AG20443 (cell line): ENCODE measurements at places on chromosomes 13 and 19.

- peak; percentile 51 for DNase-seq
Measured at GRCh38 chr19:41456342-41456918, 13.5 kb downstream of the ERICH4 start.

DNA sequence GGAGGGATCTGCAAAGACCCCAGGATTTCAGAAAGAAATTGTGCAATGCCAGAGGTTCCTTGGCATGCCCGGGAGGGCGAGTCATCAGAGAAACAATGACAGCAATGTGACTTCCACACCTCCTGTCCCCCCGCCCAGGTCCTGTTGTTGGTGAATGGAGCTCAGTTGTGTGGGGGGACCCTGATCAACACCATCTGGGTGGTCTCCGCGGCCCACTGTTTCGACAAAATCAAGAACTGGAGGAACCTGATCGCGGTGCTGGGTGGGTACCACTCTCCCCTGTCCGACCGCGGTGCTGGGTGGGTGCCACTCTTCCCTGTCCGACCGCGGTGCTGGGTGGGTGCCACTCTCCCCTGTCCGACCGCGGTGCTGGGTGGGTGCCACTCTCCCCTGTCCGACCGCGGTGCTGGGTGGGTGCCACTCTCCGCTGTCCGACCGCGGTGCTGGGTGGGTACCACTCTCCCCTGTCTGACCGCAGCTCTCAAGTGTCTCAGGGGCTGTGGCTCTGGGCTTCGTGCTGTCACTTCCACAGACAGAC, 5.2 kb upstream of the F10 start:
- DNase-seq: peak; percentile 68

- no peak for DNase-seq
Measured at GRCh38 chr13:26471807-26472206, 85.7 kb upstream of the WASF3 start.

- no peak for DNase-seq
Measured at GRCh38 chr19:5863030-5863665, 7.2 kb downstream of the FUT5 start.

- peak; percentile 20 for DNase-seq
Measured at GRCh38 chr13:90197722-90198121, 1149.8 kb upstream of the MIR17HG start.

GRCh38 chr19:10805758-10806247, 30.2 kb downstream of the TMED1 start:
- DNase-seq: no peak

GRCh38 chr19:10565028-10565566, 713 bp downstream of the KRI1 start:
- peak; percentile 79 for DNase-seq

DNA sequence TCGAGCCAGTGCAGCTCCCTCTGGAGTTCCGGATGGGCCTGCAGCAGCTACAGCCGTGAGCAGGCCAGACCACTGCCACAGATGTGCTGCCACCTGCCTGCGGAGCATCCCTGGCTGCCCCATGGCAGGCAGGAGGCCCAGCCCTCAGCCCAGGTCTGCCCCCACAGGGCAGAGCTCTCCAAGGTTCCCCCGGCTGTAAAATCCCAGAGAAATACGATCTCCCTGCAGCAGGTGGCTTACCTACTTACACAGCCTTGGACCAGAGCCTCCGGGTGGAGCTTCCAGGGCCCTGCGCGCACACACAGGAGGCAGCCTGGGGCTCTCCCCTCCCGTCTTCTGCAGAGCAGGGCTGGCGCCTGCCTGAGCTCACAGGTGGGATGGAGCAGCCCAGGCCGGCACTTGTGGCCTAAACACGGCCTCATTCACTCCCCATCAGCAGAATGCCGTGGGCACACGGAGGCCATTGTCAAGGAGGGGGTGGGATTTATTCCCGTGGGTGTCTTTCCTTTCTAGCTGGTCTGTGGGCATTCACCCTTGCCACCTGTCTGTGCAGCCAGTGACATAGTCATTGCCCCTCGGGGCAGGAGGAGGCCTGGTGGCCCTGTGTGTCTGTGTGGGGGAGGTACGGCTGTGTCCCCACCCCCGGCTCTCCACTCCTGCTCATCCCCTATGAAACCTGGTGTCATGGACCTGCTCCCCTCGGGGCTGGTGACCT, 118.0 kb downstream of the KDM4B start:
- no peak for DNase-seq

DNA sequence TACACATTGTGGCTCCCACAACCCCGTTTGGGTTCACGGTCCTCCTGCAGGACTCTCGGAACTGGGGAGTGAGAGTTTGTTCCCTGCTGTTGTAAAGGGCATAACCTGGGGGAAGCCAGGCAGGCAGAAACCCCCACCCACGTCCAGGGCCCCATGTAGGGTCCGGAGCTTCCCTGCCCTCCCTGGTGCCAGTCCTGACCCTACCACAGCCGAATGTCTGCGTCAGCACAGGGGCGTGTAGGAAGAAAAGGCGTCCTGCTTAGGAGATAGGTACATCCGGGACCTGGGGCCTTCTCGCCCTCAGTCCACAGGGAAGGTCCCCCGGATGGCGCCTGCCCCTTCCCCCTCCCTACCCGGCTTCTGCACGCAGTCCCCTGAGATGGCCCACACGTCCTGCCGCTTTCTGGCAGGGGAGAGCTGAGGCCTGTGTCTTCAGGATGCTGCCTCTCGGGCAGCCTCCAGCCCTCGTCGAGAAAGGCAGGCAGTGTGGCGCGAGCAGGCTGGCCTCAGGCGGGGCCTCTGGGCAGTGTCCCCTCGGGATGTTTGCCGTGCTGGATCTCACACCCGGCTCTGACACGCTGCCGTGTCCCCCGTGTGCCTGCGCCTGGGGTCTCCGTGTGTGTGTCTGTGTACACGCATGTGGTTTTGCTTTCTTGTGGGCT, 19.1 kb downstream of the CSNK1G2 start:
- DNase-seq: no peak

- DNase-seq: no peak
Measured at GRCh38 chr13:113656831-113657671, 947 bp downstream of the ATP4B start.

DNA sequence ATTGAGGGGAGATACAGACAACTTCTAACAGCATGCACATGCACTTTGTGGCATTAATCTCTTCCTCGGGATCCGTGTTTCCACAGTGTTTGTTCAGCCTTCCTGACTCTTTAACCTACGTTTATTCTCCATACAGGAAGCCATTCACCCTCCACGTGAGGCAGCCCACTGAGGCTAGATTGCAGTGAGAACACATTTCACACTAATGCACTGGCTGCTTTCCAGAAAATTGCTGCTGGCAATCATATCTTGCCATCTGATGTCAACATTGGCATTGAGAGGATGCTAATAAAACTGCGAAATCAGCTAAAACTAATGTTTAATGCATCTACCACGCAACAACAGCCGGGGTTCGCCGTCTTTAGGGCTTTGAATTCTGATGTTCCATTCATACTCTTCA, 30.0 kb downstream of the DCLK1 start:
- no peak for DNase-seq

DNA sequence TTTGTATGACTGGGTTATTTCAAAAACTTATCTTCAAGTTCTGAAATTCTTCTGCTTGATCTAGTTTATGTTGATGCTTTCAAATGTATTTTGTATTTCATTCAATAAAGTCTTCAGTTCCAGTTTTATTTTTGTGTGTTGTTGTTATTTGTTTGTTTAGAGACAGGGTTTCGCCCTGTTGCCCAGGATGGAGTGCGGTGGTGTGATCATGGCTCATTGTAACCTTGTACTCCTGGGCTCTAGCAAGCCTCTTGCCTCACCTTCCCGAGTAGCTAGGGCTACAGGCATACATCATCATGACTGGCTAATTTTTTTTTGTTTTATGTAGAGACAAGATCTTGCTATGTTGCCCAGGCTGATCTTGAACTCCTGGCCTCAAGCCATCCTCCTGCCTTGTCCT, 40.3 kb upstream of the ARHGEF7 start:
- DNase-seq: no peak

DNA sequence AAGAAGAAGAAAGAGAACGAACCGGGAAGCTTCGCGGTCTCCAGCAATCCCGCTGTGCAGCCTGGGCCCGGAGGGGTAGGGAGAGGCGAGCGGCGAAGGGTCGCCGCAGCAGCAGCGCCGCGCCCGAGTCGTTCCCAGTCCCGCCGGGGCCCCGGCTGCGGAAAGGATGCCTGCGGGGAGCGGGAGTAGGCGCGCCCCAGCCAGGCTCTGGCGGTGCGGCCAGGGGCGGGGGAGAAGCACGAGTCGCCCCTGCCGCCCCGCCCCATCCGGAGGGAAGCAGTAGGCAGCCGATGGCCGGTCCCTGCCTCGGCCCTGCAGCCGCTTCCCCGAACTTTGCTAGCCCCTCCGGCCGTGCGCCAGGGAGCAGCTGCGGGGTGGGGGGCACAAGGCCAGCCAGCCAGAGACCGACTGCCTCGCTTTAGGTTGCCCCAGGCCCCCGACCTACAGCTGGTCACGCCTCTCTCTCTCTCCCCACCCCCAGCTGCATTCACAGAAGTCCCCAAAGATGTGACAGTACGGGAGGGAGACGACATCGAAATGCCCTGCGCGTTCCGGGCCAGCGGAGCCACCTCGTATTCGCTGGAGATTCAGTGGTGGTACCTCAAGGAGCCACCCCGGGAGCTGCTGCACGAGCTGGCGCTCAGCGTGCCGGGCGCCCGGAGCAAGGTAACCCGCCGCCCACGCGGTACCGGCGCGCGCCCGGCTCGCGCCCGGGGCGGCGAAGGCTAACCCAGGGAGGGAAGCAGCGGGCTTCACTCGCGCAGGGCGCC, 1.1 kb downstream of the VSTM2B start:
- DNase-seq: no peak

DNA sequence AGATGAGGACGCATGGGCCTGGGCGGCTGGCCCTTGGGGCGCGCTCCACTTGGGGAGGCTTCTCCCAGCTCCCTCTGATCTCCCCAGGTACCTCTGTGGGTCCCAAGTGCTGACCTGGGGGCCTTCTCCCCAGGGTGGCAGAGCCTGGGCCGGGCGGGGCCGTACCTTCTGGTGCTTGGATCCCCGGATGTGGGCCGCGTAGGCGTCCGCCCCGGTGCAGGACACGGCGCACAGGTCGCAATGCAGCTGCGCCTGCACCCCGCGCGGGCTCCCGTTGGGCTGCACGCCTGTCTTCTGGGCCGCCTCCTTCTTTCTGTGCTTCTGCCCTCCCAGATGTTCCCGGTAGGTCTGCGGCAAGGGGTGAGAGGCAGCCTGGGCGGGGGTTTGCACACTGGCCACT, 41.1 kb upstream of the MATK start:
- no peak for DNase-seq

GRCh38 chr13:19766591-19766990, 16.2 kb downstream of the PSPC1 start:
- no peak for DNase-seq

DNA sequence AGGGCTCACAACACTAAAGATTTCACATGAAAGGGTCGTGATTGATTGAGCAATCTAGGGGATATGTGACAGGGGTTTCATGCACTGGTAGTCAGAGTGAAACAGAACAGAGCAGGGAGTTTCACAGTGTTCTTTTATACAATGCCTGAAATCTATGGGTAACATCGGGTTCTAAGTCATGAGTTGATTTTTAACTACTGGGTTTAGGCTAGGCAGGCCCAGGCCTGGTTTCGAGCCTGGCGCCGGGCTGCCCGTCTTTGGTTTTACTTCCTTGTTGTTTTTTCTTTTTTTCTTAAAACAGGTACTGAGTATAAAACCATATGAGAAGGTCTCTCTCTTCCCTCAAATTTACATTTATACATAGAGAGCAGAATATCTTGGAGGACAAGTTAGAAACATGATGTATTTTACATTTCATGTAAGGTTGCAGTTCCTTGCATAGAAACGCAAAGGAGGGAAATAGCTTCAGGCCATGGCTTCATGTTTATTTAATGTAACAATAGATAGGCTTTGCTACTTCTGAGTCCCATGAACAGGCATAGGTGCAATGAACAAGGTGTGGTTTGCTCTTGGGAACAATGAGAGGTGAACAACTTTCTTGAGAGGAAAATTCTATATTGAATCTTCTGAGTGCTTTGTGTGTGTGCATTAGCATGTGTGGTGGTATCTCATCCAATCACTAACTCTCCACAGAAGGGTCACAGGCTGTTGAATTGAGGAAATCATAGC, 128.9 kb upstream of the RXFP2 start:
- DNase-seq: no peak

DNA sequence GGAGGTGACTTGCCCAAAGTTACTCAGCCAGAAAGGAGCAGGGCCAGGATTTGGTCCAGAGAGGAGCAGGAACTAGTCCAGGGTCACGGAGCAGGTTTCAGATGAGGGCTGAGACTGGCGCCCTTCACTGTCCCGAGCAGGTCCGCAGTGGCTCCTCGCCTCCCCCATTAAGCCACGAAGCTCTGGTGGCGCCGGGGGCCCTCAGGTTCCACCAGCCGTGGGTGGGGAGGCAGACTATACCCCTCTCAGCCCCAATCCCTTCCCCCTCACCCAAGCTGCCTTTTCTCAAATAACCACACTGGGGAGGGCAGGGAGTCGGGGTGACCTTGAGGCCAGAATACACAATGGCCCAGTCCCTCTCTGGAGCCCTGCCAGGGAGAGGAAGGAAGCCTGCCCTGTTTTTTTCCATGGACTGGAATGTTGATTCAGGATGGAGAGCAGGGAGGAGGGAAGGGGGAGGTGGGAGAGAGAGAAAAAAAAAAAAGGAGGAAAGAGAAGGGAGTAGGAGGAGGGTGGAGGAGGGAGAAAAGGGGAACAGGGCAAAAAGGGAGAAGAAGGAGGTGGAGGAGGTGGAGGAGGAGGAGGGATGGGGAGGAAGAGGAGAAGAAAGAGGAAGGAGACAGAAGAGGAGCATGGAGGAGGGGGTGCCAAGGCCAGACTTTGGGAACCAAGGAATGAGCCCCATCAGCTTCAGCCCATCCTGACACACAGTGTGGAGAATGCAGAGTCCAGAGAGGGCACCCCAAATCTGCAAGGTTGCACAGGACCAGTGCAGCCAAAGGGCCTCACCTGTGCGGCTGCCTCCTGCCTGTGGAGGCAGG, 19.7 kb downstream of the CEACAM16 start:
- peak; percentile 58 for DNase-seq

- no peak for DNase-seq
Measured at GRCh38 chr19:5042556-5042955, 73.6 kb downstream of the KDM4B start.

DNA sequence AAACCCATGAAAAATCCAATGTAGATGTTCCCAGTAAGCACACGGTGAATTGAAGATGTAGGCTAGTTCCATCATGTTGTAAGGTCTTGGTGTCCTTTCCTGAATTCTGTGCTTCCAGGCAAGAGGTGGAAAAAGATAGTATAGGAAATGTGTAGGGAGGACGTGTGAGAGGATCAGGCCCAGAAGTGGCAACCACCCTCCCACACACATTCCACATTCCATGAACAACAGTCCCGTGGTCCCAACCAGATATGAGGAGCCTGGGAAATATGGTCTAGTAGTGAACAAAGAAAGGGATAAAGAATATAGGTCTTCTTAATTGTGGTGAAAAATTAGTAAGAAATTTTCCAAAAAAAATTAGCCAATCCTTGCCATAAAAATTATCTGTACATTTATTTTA, 1254.2 kb upstream of the SLC10A2 start:
- no peak for DNase-seq

DNA sequence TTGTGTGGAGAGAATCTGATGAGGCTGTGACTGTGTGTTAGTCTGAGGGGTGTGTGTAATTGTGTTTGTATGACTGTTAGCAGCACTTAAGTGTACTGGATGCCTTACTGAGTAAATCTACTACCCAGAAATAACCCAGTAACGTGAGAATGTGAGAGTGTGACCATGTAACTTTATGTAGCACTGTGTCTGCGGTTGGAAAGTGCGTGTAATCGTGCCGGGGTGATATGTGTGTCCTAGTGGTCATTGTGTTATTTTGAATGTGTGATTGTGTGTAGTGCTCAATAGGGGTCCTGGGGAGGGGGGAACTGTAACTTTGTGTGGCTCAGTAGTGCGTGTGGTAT, 550 bp downstream of the ZNF383 start:
- peak; percentile 14 for DNase-seq

- no peak for DNase-seq
Measured at GRCh38 chr13:111383591-111384440, 63.4 kb downstream of the TEX29 start.
